H1 (cell line): ENCODE measurements at places on chromosomes 6 and 20.

- no peak for DNase-seq
Measured at GRCh38 chr20:60365882-60366281, 407.7 kb downstream of the CDH26 start.

- no peak for DNase-seq
Measured at GRCh38 chr20:15807271-15807670, 766.0 kb downstream of the KIF16B start.

DNA sequence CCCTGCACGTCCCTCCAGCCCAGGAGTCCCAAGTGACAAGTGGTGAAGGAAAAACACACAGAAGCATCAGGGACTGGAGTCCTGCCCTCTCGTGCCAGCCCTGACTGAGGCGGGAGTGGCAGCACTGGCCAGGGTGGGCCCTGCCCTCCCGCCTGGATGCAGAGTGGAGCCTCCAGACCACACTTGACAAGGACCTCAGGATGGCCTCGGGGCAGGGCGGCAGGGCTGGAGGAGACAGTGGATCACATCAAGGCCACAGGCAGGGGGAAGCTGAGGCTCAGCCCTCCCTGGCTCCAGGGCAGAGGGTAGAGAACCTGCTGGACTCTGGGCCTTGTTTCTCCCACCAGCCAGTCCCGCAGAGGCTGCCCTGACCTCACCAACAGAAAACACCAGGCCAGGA, 128.8 kb upstream of the CDH4 start:
- DNase-seq, result no peak

DNA sequence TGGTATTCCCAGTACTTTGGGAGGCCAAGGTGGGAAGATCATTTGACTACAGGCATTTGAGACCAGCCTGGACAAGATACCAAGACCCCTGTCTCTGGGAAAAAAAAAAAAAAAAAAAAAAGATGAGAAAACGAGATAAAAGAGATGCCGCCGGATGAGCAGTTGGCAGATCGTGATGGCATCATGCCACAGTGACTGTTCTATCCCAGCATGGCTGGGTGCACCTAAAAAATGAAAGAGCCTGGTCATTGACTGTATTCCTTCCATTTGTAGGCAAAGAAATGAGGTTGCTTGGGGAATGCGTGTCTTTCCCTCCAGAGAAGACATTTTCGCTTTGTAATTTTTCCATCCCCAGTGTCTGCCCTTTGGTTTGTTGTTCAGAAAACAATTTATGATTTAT, 12.9 kb downstream of the AKAP12 start:
- no peak for DNase-seq
